Psoas muscle (tissue), 8 donors: ENCODE measurements at places on chromosomes 3 and 15. TPM values are rescaled to one million over a fixed set of nuclear protein-coding genes. Genes with fewer than 3 reads are reported as not detected.

The MYZAP gene
- 24.8 TPM for total RNA-seq

The CFAP100 gene
- total RNA-seq = not detected

The CSPG5 gene
- total RNA-seq = 0.18 TPM

The ECE2 gene
- not detected for total RNA-seq

The MLF1 gene
- total RNA-seq = 15.4 TPM

The GOLGA8M gene
- 0.79 TPM for total RNA-seq

The BUB1B gene
- total RNA-seq = 1.0 TPM

The ZNF619 gene
- total RNA-seq = 4.8 TPM

The SPINT1 gene
- 0.19 TPM for total RNA-seq

The ZMYND10 gene
- 0.24 TPM for total RNA-seq

The SLC12A1 gene
- total RNA-seq = not detected
